Right lung (tissue), 10 donors: ENCODE measurements at places on chromosomes 13 and 19. TPM values are rescaled to one million over a fixed set of nuclear protein-coding genes. Genes with fewer than 3 reads are reported as not detected.
A peak's percentile ranks its signal among the peaks of the same experiment; 100 is the strongest.

- peak; percentile 32 for DNase-seq
Measured at GRCh38 chr13:112619730-112620631, 32.0 kb upstream of the TUBGCP3 start.

DNA sequence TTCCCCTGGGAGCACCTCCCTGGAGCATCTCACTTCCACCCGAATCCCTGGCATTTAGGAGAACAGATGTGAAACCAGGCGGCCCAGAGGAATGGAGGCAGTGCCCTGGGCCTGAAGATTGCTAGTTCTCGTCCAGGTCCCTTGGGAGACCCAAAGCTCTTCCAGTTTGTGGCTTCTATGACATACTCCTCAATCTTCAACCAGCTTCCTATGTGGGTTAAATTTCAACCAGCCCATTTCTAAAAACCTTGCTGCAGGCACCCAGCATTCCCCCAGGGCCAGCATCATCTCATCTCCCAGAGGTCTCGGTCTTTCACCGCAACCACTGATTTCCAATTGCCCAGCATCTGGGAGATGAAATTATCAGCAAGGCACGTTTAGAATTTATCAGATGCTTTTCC lies 46.0 kb upstream of the STK24 start:
- no peak for DNase-seq

DNA sequence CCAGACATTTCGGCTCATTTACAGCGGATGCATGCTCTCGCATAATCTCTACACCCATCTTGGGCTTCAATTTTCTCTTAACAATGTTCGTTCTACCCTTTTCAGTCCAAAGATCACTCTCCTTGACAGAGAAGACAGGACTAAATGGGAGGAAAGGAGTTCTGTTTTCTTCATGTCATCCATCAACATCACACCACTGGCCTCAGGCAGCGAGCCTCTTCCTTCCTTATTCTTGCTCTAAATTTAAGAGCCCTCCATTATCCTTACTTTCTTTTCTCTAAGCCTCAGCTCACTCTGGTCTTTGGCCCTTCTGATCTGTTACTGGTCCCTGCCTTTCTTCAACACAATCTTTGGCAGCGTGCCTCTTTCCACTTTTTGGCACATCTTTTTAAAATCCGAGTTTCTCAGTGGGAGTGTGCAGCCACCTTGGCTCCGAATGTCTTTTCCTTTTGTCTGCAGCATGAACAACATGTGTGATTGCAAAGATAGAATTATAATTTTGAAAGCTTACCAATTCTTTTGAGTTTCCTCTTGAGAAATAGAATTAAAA lies 98.7 kb downstream of the FAM216B start:
- no peak for DNase-seq

GRCh38 chr13:109576331-109576813 lies 210.0 kb downstream of the IRS2 start:
- no peak for DNase-seq

DNA sequence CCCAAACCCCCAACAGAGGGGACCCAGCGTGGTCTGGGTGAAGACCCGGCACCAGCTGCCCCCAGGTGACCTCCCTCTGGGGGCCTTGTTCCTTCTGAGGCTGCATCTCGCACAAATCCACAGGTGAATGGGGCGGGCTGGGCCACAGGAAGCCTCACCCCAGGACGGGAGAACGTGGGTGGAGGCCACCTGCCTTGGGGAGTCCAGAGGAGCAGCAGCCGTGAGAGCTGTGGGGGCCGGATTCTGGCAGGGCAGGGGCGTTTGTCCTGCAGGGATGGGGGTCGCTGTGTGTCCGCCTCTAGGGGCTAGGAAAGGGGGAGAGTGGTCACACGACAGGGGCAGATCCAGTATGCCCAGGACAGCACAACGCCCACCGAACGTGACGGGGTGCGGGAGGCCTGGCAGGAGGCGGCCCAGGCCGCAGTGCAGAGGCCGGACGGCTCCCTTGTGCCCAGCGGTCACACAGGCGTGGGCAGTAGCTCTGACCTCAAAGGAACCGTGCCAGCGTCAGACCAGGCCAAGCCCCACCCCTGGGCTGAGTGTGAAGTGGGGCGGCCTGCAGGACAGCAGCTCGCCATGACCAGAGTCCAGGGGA lies 6.7 kb downstream of the POLR2E start:
- DNase-seq = no peak

Gene POSTN
- 796 TPM for polyA plus RNA-seq

Gene ZNF492
- 4.6 TPM for polyA plus RNA-seq

- DNase-seq = no peak
Measured at GRCh38 chr13:33761740-33762139, 56.2 kb upstream of the RFC3 start.

DNA sequence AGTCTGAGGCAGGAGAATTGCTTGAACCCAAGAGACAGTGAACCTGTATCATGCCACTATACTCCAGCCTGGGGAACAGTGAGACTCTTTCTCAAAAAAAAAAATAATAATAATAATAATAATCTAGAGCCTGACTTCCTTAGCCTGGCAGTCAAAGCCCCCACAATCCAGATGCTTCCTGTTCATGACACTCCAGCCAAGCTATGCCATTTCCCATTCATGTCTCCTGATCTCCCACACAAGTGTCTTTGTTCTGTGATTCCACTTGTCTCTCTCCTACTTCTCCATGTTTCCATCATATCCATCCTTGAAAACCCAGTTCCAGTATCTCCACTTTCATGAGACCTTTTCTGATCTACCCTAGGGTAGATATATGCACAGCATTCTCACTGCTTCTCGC lies 150.7 kb downstream of the FOXO1 start:
- no peak for DNase-seq

GRCh38 chr13:103931331-103931845 lies 865.2 kb upstream of the SLC10A2 start:
- DNase-seq = no peak

GRCh38 chr19:52138278-52138982 lies 1.3 kb downstream of the ZNF616 start:
- DNase-seq = peak; percentile 31

Gene ZNF547
- polyA plus RNA-seq = 5.2 TPM

Gene NLRP11
- 0.12 TPM for polyA plus RNA-seq

DNA sequence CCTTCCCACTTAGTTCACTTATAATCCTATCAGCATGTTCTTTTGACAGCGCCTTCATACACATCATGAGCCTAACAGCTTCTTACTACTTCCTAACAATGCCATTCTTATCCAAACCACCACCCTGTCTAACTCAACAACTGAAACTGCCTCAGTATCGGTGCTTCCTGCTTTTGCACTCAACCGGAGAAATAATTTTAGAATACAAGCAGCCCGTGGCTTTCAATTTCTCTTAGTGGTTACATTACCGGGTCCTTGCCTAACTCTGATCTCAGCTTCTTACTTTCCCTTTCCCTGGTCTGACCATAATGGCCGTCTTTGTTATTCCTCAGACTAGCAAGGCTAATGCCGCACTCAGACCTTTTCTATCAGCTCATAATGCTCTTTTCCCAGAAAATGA lies 17.0 kb downstream of the ZFP82 start:
- DNase-seq = no peak

- DNase-seq = no peak
Measured at GRCh38 chr13:77386046-77386445, 59.2 kb upstream of the MYCBP2 start.

DNA sequence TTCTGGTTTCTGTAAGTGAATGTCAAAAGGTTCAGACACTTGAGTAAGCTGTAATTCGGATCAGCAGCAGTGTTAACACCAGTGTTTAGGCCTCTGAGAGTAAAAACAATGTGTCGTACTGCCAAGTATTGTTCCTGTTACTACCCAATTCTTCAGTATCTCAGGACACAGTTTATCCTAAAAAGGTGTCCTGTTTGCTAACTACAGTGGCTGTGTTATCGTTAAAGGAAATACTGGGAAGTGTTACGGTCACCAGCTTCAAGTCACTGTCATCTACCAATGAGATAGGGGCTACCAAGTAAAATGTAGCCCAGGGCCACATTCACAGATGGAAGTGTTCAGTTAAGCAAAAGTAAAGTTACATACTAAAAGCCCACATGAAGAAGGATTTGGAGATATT lies 2.3 kb upstream of the UPF3A start:
- DNase-seq = no peak

- DNase-seq = no peak
Measured at GRCh38 chr13:97696921-97697320, 256.6 kb upstream of the IPO5 start.

Gene CGB1
- not detected for polyA plus RNA-seq

DNA sequence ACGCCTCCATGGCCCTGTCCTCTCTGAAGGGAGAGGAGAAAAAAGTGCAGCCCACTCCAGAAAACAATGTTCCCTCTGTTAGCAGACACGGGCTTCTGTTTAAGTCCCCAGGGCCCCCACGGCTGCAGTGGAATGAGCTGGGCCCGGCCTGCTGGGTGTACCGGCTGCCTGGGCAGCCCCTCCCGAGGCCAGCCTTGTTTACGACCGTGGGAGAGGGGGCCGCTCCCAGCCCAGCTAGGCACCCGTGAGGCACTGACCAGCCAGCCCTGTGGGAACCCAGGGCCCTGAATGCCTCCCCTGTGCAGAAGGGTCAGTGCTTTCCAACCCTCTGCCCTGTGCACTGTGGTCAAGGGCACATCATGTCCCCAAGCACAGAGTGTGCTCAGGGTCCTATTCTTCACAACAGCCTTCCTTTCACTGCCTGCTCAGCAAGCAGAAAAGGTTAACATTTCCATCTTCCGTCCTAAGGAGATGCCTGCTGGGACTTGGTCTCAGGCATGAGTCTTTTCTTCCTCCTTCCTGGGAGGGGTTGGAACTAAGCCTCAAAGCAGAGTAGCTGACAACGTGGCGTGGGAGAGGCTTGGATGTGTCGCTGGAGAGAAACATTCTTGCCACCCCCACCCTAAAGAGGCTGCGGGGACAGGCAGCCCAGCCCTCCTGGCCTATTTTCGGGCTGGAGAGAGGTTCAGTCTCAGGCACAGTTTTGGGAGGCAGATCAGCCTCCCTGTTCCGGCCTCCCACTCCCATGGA lies 90.1 kb downstream of the RGCC start:
- DNase-seq = no peak

DNA sequence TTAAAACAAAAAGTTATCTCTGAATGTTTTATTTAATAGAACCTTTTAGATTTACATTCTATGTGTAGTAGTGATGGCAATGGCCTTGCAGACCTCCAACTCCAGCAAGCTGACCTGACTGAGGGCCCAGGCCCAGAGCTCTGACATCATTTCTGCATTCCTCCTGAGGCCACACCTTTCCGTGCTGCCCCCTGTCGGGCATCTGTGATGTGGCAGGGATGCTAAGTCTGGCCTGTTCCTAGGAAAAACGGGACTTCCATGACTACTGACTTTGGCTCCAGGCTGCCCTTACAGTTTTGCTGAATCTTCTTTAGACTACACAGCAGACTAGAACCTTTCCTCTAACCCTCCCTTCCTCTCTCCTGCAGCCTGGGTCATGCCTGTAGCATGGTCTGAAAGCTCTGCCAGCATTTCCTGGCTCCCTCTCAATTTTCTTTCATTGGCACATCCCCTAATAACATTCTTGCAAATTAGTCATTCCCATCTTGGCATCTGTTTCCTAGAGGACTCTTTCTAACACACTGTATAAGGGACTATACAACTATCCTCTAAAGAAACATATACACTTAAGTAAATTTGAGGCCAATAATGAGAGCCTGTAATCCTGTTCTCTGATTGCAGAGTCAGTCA lies 249.1 kb downstream of the GPC5 start:
- no peak for DNase-seq

Gene ALG11
- polyA plus RNA-seq = 28.7 TPM
